ENCODE measurements at places on chromosomes 4 and X.

DNA sequence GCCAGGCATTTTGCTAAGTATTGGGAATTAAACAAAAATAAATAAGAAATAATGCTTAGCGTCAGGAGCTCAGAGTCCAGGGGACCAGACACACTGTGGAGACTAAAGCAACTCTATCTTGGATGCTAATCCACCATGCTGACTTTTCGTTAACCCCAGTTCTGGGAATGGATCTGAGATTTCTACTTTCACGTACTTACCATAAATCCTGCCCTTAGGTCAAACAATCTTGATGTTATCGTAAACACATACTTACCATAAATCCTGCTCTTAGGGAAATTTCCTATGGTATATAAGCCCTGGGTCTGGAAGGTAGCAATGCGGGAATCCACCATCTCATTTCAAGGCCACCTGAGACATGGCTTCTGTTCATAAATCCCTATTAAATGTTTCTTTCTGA lies 204.5 kb upstream of the IGFBP7 start:
- DNase-seq, result no peak

- no peak for DNase-seq
Observed at GRCh38 chr4:185079271-185079905, 61.1 kb downstream of the HELT start.

DNA sequence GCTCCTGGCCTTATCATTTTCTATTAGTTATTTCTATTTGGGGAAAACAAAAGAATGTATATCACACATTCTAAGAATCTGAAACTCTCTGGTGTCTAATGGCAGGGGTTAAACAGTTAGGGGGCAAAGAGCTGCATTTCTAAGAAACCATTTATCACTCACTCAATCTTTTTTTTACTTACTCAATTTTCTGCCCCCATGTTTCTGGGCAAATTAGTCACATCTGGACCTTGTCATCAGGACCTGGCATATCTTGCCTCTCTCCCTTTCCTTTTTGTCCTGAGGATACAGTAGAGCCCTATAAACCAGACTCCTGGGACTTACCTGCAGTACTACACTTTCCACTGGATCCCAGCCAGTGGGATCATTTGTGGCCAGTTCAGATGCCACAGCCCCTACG lies 89.1 kb downstream of the ANXA3 start:
- DNase-seq, result no peak

DNA sequence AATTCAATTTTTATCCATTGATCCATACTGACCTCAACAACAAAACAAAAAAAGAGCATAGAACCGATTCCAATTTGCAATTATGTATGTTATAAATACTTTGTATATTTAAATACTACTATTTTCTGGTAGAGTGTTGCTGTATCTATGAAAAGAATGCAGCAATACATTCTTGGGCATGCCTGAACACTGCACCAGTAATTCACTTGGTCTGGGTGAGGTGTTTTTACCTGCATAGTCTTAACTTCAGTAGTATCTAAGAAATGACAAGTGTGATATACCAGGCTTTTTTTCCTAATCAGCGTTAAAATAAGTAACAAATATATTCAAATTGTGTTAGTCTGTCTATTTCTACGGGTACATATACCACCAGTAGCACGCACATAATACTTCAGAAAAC lies 120.2 kb downstream of the KLHL13 start:
- DNase-seq, result no peak

GRCh38 chr4:173346074-173346473 lies 11.9 kb upstream of the HMGB2 start:
- no peak for DNase-seq

DNA sequence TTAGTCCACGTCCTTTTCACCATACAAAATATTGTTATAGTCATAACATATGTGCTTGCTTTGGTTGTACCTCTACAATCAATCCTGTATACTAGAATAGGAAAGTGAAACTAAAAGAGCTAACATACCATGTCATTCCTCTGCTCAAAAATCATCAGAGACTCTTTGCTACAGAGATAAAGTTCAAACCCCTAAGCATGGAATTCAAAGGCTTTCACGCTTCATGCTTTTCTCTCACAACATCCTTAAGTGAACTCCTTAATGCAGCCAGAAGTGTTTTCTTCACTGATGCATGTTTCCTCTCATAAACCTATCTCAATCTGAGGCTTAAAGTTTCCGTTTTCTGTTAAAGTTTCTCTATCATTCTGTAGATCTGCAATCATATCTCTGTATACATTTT lies 744.6 kb upstream of the IGFBP7 start:
- no peak for DNase-seq

DNA sequence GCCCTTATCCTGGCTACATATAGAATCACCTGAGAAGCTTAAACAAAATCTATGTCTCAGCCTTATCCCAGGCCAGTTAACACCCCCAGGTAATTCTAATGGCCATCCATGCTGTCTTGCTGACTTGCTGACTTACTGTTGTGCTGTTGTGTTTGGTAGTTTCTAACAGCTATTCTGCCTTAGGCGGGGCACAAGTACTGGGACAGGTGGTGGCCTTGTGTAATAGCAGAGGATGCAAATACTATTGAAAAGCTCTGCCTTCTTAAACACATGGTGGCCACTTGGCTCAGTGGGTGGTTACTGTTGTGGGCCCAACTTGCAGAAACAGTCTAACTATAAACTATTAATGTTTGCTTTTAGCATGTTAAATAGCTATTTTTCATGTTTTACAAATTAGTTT lies 56.2 kb downstream of the CDS1 start:
- DNase-seq, result no peak

DNA sequence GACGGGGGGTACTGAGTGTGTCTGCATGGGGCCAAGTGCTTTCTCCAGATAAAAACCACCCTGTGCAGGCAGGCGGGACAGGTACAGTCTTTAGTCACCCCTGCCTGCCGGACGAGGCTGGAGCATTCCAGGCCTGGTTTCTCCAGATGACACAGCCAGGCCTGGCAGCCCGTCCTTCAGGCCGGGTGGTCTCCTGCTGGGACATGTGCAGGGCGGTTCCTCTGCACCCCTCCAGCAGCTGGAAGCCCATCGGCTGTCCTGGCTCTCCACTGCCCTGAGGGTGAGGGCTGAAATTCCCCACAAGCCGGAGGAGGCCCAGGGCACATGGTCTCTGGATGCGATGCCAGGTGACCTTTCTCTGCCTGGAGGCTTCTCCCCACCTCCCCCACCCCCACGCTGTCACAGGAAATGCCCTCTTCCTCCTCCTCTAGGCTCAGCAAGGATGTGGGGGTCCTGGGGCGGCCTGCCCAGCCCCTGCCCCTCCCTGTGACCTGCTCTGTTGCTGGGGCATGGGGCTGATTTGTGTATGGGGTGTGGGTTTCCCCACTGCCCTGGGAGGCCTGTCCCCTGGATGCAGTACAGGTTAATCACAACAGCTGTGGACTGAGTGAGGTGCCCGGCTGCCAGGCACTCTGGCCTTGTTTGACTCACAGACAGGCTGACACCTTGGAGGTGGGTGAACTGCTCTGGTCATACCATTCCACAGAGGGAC lies 110.7 kb upstream of the LRPAP1 start:
- no peak for DNase-seq

All from activated CD4-positive, alpha-beta T cell treated with anti-CD3 and anti-CD28 coated beads, Interleukin-2, Interleukin-4, amounts not matched to agents 100 ng/mL and 50 ng/mL, durations not matched to agents 16 hours and 8 hours (primary cell).